WTC11 (cell line): ENCODE measurements at places on chromosomes 2 and 18.

DNA sequence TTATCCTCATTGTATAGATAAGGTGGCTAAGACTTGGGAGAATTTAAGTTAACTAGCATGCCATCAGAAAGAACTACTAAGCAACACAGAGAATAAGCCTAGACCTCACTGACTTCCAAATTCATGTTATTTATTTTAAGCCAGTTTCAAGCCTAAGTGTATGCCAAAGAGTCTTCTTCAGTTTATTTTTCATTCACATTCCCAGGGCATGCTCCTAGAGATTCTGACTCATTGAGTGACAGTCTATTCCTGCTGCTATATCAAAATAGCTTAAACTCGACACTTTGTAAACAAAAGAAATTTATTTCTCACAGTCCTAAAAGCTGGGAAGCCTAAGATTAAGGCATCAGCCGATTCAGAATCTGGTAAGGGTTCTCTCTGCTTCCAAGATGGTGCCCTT, 467.1 kb downstream of the MBD2 start:
- no peak for DNase-seq

DNA sequence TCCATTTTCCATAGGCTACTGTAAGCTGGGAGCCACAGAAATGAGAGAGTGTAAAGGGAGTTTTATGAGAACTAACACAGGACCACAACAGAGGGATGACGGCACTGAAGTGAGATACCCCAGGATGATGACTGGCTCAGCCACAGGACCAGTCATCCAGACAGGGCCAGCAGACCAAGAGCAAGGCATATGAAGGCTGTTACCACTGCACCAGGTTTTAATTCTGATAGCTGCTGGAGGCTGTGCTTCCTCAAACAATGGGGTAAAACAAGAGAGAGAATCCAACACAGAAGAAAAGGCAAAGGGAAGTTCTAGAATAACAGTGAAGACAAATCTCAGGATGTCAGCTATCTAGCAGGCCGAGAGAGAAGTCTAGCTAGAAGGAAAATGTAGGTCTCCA, 94.9 kb downstream of the BCL2 start:
- DNase-seq = no peak

DNA sequence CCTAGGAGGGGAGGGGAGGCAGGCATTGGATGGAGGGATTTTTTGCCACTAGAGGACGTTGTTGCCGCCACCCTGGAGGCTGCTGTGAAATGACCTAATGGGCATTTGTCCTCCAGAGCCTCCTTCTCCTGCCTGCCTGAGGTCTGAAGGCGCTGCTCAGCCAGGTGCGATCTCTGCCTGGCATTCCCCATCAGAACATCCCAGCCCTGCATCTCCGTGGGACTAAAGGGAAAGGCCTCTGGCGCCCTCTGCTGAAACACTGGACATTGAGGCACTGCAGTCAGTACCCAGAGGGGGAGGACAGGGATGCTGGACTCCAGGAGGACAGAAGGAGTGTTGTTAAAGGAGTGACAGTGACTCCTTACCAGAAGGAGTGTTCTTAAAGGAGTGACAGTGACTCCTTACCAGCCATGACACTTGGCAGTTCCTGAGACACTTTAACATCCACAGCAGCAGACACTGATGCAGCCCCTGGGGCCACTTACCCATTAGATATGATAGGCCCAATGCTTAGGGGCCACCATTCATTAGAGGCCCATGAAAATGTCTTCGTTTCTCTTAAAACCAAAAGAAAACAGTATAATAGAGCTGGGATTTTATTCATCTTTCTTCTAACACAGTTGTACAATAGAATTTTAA, 17.0 kb downstream of the THNSL2 start:
- DNase-seq = peak; percentile 89

GRCh38 chr2:95677346-95677745, 85.5 kb downstream of the TRIM43 start:
- no peak for DNase-seq

DNA sequence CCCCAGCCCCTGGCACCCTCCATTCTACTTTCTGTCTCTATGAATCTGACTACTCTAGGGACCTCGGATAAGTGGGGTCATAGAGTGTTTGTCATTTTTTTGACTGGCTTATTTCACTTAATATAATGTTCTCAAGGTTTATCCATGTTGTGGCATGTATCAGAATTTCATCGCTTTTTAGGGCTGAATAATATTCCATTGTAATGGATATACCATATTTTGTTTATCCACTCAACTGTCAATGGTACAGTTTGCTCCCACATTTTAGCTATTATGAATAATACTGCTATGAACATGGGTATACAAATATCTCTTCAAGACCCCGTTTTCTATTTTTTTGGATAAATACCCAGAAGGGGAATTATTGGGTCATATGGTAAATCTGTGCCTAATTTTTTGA, 7.4 kb downstream of the TRAF3IP1 start:
- DNase-seq = no peak
